ENCODE measurements at places on chromosomes 2 and 18. TPM values are rescaled to one million over a fixed set of nuclear protein-coding genes. Genes with fewer than 3 reads are reported as not detected.

The TEX44 gene
- total RNA-seq: not detected

The CCDC68 gene
- total RNA-seq: 0.43 TPM

The DAW1 gene
- total RNA-seq: 17.2 TPM

The CCBE1 gene
- total RNA-seq: 0.11 TPM

The APLF gene
- 2.8 TPM for total RNA-seq

The ANKRD53 gene
- total RNA-seq: 0.65 TPM

The CNTNAP5 gene
- total RNA-seq: not detected

The GALNT3 gene
- total RNA-seq: 13.7 TPM

The TOGARAM2 gene
- not detected for total RNA-seq

The DYNAP gene
- total RNA-seq: not detected

The ZNF24 gene
- 25.5 TPM for total RNA-seq

The LYPD6 gene
- 5.1 TPM for total RNA-seq

The UGT1A3 gene
- 0.43 TPM for total RNA-seq

The CCDC148 gene
- not detected for total RNA-seq

The GAL3ST2 gene
- 0.79 TPM for total RNA-seq

The LMAN1 gene
- 220 TPM for total RNA-seq

The UGT1A8 gene
- not detected for total RNA-seq

The CCDC121 gene
- total RNA-seq: 2.0 TPM

The SIGLEC15 gene
- not detected for total RNA-seq

The RELCH gene
- total RNA-seq: 31.9 TPM

The DNAH7 gene
- 0.11 TPM for total RNA-seq

All from placental epithelial cell (primary cell).